ENCODE measurements at places on chromosomes 6 and 20.
A peak's percentile ranks its signal among the peaks of the same experiment; 100 is the strongest.

- no peak for DNase-seq
These were observed 31.7 kb upstream of the TPD52L1 start for GRCh38 chr6:125121894-125122293.

GRCh38 chr6:112254921-112255320 is 554 bp upstream of the LAMA4 start:
- no peak for DNase-seq

DNA sequence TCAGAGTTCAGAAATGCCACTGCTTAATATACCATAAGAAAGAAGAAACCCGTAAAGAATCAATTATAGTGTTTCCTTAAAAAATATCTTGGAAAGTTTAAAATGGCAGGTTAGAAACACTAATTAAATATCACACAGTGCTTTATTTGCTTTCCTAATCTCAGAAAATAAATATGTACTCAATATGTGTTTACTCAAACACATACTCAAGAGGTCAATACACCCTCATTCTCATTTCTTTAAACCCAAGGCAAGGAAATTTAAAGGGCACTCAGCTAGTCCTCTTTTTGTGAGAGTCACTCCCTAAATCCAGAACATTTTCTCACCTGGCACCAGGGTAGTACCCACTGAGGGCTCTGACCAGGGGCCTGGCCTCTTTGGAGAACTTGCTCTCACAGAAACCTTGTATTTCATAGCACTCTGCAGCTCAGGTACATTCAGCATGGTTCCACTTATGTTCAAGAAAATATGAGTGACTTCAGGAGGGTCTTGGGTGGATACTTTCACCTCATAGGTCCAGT is 38.2 kb downstream of the ROS1 start:
- DNase-seq, result no peak

DNA sequence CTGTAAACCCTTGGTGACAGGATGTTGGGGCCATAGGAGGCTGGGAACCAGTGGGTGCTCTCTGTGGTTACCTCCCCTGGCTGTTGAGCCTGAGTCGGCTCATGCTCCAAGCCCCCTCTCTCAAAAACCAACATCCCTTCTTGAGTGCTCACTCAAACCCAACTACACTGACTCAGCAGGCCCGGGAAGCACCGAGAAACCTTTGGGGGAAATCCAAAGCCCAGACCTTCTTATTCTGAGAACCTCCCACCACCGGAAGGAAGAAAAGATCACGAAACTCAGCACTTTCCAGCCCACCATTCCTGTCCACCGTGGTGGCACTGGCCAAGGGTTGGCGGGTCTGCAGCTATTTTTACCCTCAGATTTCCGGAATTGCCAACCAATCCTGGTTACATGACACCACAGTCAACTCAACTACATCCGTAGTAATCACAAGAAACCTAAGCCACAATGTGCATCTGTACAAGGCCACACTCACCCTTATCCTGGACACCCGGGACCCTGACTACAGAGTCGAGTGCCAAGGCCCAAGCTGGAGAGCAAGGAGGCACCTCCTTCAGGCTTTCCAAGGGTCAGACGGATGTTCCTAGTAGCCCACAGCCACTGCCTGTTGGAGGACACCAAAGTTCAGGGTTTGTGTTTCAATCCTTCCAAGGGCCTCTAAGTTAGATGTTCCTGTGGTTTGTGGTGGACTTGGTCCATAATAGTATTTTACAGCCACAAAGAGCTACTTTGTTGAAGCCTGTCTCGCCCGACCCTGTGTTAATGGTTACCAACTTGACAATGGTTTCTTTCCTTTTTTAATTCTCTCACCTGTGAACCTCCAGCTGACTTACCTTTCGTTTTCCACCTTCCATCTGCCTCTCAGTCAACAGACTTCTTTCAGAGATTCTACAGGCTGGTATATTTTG is 317.0 kb downstream of the CDC5L start:
- no peak for DNase-seq

DNA sequence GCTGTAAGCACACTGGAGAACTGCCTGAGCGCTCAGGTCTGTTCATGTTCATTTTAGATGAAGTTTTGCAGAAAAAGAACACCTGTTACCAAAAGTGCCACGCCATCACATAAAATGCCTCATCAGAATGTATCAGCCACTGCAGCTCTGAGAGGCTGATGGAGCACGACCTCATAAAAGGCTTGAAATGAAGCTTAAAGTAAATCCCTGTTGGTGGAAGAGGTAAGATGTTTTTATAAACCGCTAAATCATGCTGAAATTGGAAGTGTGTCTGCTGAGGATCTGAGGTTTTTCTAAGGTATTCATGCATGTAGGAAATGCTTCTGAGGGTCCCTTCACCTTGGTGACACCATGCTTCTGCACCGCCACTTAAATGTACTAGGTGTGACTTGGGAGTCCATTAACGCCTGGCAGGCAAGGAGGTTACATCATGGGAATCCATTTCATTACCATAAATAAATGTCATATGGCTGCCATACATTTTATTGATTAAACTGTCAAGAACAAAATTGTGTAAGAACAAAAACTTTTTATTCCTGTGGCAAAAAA is 363.1 kb upstream of the AGPAT4 start:
- no peak for DNase-seq

DNA sequence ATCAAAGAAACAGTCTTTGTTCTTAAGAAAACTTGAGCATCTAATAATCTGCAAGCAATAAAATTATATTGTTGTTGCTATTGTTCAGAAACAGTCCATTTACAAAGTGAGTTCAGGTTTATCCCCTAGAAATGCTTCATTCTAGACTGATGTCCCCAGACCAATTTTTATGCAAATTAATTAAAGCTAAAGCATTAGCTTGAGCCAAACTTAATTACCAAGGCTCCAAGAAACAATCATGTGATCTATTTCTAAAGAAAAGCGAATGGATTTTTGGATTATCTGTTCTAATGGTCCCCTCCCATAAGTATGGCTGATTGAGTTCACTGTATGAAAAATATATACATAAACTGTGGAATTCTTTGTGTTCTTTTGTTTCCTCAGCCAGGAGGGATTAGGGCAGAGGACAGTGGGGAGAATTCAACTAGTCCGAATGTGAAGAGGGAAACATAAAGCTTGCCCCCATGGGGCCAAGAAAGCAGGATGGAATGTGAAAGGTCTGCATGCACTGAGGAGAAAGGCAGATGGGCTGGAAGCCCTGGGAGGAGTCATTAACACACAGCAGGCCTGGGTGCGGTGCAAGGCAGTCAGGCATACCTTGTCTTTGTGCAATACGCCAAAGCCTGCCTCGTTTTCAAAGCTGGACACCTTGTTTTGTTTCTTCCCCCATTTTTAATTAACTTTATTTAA is 597.1 kb downstream of the KIF16B start:
- no peak for DNase-seq

DNA sequence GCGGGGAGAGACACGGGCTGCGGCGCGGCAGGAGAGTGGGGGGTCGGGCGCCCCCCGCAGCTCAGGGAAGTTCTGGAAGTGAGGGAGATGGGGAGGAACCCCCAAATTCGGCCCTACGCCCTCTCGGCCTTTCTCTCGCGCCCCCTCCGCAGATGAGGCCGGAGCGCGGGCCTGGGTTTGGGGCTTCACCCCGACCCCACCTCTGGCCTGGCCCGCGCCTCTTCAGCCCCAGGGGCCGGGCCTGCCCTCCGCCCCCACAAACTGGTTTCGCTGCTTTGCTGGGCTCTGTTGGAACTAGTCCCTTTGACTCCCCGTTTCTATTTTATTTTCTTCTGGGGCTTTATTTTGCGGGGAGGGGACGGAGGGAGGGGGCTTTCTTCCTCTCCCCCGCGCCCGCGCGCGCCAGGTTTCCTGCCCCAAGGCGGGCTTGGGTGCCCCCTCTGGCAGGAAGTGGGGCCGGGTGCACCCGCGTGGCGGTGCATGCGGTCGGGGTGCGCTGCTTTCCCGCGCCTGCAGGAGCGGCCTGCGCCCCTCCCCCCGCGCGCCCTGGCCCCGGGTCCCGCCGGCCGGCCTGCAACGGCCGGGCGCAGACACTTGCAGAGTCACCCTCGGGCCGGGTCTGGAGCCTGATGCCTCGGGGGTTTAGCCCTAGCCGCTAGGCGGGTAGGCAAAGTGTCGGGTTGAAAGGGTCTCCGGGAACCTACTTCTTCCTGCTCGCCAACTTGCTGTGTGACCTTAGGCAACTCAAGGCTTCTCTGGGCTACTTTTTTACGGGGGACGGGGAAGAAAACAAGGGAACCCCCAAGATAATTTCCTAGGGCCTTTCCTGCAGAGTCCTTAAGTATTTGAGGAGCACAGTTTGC is 1.3 kb downstream of the HMGA1 start:
- peak; percentile 68 for DNase-seq

- no peak for DNase-seq
These were observed 135.0 kb upstream of the SUPT3H start for GRCh38 chr6:45512717-45513116.

DNA sequence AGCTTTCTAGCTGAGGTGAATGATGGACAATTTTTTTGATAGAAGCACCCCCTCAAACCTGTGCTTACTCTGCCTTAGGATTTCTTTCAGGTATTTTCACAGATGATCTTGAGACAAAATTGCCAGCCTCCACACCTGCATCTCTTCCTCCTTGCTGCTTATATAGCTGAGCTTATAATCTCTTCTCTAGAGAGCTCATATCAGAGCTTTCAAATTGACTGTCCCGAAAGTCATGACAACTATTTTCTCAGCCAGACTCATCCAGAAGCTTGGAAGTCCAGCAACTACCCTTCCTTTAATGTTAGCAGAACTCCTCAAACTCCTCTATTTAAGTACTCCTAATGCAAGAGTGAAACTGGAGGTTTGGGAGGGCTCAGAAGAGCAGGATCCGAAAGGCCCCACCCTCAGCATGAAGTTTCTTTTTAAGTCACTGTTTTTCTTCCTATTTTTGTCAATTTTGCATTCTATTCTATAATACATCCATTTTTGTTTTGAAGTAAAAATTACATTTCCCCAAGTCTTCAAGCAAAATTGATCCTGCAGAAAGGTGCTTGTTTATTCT is 12.7 kb downstream of the CGA start:
- no peak for DNase-seq

GRCh38 chr6:142783499-142783898 is 161.5 kb downstream of the HIVEP2 start:
- no peak for DNase-seq

- no peak for DNase-seq
These were observed 447.4 kb downstream of the KIF16B start for GRCh38 chr20:16125816-16126215.

- DNase-seq, result no peak
These were observed 237.6 kb downstream of the MMUT start for GRCh38 chr6:49225471-49225870.

DNA sequence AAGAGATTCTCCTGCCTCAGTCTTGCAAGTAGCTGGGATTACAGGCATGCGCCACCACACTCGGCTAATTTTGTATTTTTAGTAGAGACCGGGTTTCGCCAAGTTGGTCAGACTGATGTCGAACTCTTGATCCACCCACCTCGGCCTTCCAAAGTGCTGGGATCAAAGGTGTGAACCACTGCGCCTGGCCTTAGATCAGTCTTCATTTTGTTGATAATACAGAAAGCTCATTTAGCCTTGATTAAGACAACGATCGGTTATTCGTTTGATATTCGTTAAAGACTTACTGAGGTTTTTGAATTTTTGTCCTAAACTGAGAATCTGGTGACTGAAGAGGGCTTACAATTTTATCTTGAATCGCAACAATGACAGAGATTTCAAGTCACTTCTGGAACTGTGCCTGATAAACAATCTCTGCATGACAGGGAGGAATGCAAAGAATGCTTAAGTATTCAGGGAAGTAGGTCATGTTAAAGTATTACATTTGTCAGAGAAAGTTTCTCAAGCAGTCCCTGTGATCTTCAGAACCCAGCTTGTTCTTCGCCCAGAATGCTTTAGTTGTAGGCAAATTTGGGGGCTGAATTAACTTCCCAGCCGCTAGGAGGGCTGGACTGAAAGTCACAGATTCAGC is 14.8 kb downstream of the AKAP12 start:
- DNase-seq, result no peak

GRCh38 chr6:18503593-18504231 is 116.6 kb downstream of the RNF144B start:
- no peak for DNase-seq

GRCh38 chr20:24784607-24785006 is 164.5 kb upstream of the CST7 start:
- no peak for DNase-seq

DNA sequence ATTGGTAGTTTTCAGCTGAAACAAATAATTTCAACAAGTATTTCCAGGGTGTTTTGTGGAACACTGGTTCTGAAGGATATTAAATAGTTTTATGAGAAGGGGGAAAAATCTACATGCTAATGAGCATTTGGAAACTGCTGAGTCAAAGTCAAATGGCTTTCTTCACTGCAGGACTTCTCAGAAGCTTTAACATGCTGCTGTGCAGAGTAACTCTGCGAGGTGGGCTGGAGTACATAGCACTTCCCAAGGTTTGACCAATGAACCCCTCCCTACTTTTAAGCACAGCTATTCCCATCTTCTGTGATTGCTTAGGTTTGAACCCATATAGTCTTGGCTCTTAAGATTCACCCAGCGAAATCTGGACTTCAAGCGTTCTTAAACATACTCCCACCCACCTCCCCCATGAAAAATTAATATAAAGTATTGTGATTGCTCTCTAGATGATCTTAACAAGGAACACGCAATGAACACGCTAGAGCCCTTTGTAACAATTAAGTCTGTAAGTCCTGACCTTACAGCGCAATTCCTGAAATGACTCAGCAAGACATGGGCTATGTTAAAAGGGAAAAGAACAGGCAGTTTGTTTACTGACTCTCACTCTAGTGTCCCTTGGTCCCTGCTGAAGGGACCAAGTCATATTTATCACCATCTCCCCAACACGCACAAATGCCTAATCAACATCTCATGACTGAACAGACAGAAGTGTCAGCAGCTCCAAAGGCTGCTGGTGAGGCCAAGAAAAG is 105.2 kb downstream of the NFATC2 start:
- no peak for DNase-seq

DNA sequence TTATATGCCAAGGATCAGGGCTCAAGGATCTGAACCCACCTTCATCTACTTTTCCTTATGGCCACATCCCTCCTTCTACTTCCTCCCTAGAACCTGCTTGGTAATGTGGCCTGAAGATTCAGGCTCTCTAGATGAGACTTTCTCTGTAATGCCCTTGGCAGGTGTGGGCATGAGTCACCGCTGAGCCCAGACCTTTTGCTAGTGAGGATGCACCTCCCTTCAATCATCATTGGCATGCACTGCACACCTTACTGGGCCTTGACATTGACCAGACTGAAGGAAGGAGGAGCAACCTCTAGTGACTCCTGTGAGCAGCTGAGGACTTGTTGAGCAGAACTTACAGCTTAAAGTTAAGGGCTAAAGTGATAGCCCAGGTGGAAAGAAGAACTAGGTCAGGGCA is 405.3 kb downstream of the MAFB start:
- DNase-seq, result no peak

DNA sequence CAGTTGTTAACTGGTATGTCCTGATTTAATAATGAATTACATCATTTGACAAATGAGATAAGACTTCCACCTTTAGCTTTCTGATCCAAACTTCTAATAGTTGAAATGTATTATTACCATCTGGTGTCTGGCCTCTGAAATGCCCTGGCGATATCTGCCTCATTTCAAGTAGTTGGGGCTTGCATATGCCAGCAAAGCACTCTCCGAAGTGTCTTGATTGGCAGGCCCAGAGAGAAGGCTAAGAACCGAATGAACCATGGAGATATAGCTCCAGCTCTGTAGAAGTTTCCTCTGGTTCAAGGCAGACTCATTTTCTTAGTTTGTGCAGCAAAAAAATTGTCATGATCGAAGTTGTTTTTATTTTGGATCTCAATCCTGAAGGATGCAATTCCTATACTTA is 13.4 kb upstream of the HIVEP2 start:
- no peak for DNase-seq

GRCh38 chr20:39358052-39358451 is 395.9 kb downstream of the DHX35 start:
- DNase-seq, result no peak

Data from activated T-helper 1 cell treated with Interleukin-2 at 50 U/mL for 16 hours (primary cell).